ENCODE measurements at places on chromosomes 7 and 10.
A peak's percentile ranks its signal among the peaks of the same experiment; 100 is the strongest.

- no peak for DNase-seq
These were observed 107.8 kb upstream of the PHYHIPL start for GRCh38 chr10:59068581-59069191.

DNA sequence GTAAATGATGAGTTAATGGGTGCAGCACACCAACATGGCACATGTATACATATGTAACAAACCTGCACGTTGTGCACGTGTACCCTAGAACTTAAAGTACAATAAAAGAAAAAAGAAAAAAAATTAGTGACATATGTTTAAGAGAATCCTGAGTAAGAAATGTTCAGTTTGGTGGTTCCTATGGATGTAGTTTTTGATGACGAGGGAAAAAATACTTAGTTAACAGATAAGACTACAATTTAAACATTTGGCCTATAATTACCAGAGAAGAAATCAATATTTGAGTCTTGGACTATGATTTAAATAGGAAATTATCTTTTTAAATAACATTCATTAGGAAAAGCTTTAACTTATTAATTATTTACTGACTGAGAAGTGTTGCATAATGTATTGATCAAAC is 39.2 kb upstream of the SLC26A3 start:
- DNase-seq: no peak

DNA sequence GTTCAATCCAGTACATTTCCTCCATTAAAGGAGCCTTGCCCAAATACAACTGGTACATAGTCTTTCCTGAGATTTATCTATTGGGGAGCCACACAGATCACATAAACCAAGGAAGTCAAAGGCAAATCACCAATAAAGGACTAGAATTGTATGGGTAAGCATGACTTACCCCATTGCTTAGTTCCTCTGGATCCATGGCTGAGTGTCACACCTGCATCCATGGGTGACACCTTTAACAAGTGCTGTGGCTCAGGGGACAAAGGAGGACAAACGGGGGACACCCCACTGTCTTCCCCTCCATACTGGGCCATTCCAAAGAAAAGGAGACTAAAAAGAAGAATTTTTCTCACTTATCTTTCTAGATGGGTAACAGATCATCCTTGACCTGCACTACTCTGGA is 30.4 kb downstream of the ZNF92 start:
- no peak for DNase-seq

GRCh38 chr7:156780724-156781455 is 112.1 kb downstream of the LMBR1 start:
- DNase-seq: no peak

DNA sequence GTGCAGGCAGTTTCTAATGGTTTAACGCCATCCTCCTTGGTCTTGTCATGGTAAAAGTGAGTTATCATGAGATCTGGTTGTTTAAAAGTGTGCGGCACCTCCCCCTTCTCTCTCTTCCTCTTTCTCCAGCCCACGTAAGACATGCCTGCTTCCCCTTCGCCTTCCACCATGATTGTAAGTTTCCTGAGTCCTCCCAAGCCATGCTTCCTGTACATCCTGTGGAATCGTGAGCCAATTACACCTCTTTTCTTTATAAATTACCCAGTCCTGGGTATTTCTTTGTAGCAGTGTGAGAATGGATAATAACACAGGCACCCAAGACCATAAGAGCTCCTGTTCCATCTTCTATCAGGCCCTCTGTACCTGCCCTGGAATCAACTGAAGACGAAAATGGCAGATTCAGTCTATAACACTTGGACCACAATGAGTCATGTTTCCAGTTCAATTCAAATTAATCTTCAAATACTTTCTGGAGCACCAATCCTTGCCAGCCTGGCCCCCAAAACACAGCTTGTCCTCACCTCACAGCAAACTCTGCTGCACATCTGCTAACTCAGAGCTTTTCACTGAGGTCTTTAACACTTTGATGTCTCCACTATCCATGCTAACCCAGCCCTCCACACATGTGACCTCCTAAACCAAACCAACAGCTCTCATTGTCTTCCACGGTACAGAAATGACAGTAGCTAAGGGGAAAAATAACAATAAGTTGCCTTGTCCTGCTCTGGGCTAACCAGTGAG is 73.2 kb downstream of the SFMBT2 start:
- DNase-seq: no peak

DNA sequence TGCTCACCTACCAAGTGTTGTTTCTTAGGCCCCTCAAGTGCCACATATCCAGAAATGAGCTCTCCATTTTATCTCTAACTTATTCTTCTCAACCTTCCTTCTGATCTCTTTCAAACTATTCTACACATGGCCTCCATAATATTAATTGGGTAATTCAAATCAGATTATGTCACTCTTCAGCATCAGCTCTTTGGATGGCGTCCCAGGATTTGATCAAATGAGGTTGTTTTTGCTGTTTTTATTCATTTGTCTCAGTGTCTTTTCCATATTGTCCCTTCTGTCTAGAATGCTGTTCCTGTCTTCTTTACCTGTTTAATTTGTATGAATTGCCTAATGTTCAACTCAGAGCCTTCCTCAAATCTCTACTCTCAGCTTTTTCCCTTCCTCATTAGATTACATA is 234.6 kb upstream of the CXCL12 start:
- DNase-seq: no peak

DNA sequence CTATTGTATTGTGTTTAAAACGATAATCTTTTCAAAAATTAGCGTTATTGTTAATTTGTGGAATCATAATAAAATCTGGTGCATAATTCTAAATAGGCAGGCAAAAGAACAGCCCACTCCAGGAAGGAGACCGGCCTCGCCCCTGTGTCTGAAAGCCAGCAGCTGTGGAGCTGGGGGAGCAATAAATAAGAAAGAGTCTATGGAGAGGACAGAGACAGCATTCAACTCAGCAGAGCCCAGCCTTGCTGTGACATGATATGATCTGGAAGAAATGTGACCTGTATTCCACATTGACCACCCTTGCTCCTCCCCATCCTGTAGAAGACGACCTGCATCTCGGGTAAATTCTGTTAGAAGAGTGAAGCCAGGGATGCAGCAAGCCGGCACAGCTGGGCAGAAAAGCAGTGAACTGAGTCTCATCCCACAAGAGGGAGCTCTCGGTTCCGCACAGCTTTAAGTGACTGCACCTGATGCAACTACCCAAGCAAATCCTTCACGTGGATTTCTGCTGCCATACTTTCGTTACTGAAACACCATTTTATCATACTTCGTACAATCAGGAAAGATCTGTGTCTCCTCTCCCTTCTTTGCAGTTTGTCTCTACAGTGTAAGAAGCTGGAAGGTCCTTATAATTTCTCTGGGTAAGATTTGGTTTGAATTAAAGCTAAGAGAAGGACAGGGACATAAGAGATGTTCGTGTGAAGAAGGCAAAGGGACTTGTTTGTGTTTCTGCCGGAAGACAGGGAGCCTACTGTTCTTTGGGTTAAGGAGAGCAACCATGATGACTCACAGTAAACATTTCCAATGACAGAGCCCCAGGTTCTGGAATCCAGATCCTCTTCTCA is 427.1 kb downstream of the GPAM start:
- DNase-seq: peak; percentile 74

GRCh38 chr10:31070025-31070424 is 38.4 kb upstream of the ZNF438 start:
- DNase-seq: no peak

- no peak for DNase-seq
These were observed 68.8 kb upstream of the WDR11 start for GRCh38 chr10:120782336-120782735.

DNA sequence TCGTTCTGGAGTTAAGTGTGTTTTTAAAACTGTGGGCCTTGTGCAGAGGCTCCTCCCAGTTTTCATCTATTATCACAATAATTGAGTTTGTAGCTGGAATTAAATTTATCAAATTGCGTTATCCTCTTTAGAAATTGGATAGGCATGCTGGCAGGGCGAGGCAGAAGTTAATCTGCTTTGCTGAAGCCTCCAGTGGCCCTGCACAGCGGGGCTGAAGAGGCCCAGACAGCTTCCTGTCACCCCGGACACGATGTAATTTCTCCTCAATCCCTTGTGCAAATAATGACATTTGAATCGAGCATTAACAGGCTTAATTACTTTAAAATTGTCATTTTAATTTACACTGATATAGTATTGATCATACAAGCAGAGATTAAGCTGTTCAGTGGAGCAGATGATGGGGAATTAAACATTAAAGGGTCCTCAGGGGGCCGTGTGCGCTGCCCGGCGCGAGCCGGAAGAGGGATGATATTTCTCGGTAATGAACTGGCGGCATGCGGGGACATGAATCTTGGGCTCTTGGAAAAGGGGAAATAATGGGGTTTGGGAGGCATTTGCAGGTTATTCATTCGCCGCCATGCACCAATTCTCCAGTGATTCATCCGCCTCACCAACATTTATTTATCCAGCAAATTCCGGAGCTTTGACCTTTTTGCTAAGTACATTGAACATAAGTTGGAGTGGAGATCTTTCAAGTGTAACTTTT is 118.5 kb downstream of the NKX6-2 start:
- DNase-seq: no peak

DNA sequence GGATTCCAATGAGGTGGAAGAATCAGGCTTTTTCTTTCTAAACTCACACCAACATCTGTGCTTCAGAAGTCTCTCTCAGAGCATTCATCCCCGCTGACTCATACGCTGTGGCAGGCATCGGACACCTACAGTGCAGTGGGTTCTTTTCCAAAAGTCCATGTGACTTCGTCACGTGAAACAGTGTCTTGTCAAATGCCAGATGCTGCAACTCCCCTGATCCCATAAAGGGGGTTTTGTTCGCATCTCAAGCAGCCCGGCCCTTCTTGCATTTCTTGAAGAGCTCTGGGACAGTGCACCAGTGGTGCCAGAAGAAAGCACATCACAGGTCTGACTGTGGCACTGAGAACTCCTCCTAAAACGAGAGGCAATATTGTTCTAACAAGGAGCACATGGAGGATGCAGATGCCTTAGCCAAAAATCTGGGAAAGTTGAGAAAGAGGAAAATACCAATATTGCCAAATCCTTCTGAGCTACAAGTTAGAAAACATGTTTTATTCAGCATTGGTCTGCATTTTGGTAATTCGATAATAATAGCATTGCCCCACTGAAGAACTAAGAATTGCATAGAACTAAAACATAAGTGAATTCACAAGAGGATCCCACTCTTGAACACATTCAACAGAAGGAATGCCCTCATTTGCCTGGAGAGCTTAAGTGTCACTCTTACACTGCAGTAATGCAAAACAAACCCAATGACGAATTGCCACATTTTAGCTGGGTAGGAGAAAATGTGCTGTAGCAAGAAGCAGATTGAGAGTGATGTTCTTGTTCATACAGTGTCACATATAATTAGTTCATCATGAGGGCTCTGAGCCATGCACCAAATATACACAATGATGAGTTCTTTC is 204.4 kb downstream of the CXCL12 start:
- DNase-seq: no peak

- DNase-seq: no peak
These were observed 418.7 kb downstream of the GATA3 start for GRCh38 chr10:8473205-8473604.

- DNase-seq: no peak
These were observed 15.6 kb upstream of the EFCAB10 start for GRCh38 chr7:105596866-105597265.

GRCh38 chr7:69363136-69363535 is 235.1 kb upstream of the AUTS2 start:
- DNase-seq: no peak

GRCh38 chr10:76759681-76760080 is 877.9 kb downstream of the KCNMA1 start:
- no peak for DNase-seq

GRCh38 chr10:5959142-5959541 is 18.2 kb downstream of the IL15RA start:
- no peak for DNase-seq

- no peak for DNase-seq
These were observed 14.4 kb upstream of the SPRN start for GRCh38 chr10:133438711-133439273.
